ENCODE measurements at places on chromosomes 5 and 9.

DNA sequence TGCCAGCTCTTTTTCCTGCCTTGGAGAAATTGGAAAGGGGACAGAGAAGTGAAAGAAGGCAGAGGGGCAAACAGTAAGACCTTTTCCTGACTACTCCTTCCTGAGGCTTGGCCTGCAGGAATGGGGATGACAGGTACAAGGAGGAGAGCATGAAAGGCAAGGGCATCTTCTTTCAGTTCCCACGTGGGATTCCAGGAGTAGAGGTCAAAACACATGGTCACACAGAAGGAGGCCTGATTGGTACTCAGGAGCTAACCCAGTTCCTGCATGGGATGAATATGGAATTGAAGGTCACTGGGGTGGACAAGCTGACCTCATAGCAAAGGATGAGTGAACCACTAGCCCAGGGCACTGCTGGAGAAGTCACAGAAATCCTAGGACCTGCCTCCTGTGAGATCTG, 112.5 kb upstream of the ZNF366 start:
- no peak for DNase-seq

- no peak for DNase-seq
These were observed 782.5 kb upstream of the CDH10 start for GRCh38 chr5:25427240-25427639.

DNA sequence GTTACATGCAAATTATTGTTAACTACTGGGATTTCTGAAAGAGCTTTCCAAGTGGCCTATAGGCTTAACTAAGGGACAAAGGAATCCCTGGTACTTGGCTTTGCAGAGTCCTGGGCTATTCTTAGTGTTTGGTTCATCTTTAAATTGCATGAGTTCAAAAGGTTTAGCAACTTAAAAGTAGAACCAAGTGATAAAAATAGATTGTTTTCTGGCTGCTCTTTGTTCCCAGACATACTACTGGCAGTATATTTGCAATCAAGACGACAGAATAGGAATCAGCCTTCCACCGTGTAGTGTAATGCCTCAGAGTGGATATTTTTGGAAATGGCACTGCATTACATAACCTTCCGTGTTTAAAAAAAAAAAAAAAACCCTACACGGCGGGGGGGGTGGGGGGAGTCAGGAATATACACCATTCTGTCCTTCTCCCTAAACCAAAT, 1.0 kb downstream of the NREP start:
- DNase-seq: no peak

GRCh38 chr9:125337236-125337635, 75.6 kb downstream of the GAPVD1 start:
- no peak for DNase-seq

DNA sequence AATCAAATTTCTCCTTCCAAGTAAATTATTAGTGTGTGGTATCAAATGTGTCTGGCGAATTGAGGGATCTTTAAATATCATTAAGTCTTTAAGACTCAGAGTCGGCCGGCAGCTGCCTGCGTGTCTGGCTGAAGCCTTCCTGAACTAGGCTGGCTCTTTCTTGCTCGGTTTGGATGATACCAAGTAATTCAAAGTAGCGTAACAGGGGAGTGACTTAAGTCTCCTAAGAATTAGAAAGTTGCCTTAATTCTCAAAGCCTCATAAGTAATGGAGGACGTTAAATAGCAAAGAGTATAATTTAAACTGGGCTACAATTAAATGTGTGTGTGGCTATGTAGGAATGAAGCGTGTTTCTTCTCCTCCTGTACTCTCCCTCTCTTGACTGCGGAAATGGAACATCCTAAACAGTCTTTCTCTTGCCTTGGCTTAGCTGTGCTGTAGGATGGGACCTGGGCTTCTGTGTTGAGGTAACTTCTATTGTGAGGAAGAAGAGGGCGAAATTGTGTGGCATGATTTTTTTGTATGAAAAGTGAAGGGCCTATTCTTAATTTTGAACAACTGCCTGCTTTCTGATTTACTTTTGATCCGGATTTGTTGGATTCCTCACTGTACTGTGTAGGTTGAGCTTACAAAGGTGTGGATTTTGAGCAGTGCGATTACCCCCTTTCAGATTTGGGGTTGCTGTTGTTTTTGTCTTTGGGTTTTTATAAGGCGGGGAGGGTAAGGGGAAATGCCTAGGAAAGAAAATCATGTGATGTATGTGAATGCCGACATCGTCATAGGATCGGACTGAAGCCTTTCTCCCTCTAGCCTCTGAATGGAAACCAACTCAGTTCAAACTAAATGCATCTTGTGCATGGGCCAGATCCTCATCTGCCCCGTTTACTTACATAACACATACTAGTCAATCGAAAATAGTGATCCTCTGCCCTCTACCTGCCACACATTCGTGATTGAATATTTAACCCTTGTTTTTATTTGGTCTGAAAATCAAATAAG, 29.9 kb downstream of the CPEB4 start:
- DNase-seq: peak; percentile 83

DNA sequence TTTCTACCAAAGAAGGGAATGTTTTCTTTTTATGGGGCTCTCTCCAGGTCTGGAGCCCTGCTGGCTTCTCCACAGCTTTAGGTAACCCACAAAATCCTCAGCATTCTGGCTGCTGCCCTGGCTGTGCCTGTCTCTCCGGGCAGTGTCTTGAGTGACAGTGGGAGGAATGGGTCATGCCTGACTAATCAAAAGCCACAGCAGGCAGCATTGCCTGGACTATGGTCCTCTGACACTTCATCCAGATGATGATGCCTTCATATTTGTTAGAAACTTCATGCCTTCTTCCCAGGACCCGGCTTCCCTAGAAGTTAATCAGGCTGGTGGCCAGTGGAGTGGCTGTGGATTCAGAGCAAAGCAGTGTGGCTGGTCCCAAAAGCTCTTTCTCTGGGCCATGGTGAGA, 32.2 kb upstream of the TGFBI start:
- no peak for DNase-seq

DNA sequence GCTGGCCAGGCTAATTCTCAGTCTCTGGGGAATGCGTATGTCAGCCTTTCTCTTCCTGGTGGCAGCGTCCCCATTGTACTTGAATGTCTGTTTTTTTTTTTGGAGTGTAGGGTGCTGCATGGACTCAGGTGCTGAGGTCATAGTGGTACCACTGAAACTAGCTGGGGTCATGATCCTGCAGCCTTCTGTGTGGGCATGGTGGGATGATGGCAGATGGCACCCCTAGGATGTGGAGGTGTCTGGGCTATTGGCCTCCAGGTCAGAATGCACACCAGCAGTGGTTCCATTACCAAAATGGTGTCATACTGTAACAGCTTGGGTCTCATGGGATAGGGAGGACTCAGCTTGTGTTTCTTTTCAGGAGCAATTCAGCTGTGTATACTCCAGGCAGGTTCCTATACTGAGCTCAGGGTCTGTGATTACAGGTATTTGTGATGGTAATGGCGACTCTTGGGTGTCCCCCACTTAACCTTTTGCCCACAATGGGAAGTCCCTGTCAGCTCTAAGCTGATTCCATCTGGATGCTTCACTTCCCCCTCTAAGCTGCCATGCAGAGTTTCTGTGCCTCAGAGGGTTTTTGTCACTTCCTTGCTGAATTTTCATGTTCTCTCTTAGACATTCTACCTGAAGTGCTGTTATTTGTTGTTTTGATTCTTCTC, 17.9 kb downstream of the HSD17B4 start:
- DNase-seq: no peak

- DNase-seq: no peak
These were observed 11.4 kb upstream of the LECT2 start for GRCh38 chr5:135966165-135966564.

DNA sequence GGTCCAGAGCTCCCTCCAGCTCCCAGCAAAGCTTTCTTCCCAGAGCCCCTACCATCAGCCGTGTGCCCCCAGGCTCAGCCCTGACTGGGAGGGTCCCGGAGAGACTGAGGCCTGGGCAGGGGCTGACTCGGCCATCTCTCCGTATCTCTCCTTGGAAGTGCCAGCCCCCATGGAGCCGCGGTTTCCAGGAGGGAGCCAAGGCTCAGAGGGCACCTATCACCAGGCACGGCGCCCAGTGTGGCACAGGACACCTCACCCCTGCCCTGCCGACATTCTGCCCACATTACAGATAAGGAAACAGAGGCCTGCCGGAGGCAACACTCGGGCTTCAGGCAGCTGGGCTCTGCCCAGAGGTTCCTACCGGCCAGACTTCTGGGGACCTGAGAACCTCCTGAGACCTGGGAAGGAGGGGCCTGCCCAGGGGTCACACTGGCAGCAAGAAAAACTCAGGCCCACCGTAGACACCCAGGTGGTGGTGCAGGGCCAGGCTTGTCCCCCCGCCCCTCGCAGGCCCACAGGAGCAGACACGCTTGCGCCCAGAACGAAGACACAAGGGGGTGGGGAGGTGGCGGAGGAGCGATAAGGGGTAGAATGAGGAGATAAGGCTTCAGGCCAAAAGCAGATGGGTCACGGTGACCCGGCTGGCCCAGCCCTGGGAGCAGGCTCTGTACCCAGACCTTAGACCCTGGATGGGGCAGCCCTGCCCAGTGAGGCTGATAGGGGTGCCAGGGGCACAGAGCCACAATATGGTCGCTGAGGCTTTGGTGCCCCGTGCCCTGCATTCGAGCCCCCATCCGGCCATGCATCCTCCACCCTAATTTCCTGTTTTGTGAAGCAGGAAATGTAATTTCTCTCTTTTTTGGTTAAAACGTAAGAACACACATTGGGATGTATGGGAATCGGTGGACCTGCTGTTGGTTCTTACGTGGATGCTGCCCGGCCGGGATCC, 11.8 kb downstream of the NR5A1 start:
- DNase-seq: no peak

DNA sequence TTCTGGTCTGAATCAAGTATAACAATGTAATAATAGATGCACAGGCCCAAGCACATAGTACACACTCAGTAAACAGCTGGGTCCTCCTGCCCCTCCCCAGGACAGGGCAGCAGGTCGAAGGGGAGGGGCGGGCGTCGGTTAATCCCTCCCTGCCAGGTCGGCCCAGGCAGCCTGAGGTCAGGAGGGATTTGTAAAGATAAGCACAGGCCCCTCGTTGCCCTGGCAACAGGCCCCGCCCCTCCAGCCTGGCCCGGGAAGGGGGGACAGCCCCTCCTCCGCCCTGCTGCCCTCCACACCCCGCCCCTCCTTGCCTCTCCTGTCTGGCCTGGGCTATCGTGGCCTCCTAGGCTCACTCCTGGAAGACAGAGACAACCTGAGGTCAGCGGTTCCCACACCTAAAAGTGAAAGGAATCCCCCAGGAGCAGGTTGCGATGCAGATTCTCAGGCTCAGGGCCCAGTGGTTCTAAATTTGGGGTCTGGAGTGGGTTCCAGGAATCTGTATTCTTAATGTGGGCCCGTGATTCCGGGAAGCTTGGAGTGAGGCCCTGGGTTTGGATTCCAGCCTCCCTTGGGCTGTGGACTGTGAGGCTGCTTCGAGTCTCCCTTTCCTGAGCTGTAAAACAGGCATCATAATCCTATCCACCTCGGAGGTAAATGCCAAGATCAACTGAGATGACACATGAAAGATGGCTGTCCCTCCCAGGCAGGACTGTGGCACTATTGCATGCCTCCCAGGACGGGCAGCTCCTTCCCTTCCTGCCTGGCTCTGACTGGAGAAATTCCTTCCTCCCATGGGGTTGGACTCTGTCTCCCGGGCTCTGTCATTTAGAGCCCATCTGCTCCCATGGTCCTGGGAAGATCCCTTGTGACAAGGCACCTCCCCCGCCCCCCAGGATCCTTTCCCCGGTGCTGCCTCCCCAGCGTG, 4.4 kb downstream of the CRB2 start:
- DNase-seq: peak; percentile 21

- DNase-seq: peak; percentile 33
These were observed 52.4 kb downstream of the AHRR start for GRCh38 chr5:373710-374602.

GRCh38 chr5:7762267-7762666, 88.7 kb downstream of the CFAP90 start:
- DNase-seq: no peak

DNA sequence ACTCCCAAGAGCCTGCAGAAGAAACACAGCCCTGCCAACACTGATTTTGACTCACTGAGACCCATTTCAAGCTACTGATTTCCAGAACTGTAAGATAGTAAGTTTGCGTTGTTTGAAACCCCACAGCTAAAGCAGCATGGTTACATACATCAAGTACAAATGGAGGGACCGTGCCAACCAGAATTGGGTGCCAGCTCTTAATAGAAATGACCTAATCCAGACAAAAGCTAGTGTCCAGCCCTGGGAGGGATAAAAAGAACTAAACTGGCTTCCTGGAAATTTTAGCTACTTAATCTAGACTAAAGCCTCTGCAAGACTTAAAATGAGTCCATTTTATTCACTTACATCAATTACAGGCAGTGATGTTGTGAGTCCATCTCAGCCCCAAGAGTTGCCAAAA, 122.6 kb downstream of the ADAMTS12 start:
- DNase-seq: no peak

GRCh38 chr5:167603135-167603534, 688.3 kb upstream of the WWC1 start:
- DNase-seq: no peak

DNA sequence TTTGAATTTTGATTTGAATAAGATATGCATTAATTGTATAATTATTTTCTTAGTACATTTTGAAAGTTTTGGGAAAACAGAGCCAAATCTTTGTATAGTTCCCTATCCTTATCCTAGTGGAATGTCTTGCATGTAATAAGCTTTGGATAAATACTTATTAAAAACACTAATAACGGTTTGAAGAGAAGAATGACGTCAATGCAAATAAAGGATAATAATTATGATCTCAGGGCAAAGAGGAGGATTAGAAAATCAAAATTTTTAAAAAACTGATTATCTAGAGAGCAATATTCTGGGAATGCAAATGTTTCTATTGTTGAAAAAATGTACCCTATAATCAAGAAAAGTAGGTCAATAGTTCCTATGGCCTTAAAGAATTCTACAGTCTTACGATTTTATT, 22.1 kb downstream of the TYRP1 start:
- DNase-seq: no peak

- DNase-seq: peak; percentile 19
These were observed 27.0 kb upstream of the PRRC2B start for GRCh38 chr9:131366761-131367401.

DNA sequence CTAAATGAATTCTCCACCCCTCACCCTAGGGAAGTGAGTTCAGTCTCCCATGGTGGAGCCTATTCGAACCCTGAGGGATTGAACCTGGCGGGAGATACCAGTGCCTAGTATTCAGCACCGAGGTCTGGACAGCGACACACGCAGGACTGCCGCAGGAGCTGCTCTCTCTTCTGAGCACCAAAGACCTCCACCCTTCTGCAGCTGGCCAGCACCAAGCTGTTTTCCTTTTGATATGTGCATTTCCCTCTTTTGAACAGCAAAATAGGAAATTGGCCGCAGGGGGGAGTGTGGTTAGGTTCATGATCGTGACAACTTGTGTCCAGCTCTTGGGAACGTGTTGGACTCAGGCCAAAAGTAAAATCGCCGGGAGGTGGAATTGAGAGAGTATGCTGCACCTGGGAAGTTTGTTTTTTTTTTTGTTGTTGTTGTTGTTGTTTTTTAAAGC, 1.2 kb upstream of the PCSK1 start:
- DNase-seq: peak; percentile 18
